ENCODE measurements at places on chromosomes 11 and 22.

DNA sequence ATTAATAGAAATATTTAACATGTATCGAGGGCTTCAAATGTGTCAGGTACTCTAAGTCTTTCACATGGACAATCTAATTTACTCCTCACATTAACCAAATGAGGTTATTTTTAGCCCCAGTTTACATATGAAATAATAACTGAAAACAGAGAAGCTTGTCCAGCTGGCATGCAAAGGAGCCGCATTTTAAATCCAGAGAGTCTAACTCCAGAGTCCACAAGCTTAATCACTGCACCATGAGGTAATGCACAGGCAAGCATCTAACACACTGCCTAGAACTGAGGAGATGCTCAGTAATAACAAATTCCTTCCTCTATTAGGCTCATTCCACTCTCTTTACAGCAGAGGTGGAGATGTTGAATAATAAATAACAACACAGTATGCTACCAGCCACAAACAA lies 165.7 kb upstream of the GUCY1A2 start:
- no peak for DNase-seq

GRCh38 chr11:44658506-44658850 lies 68.3 kb upstream of the TSPAN18 start:
- DNase-seq, result no peak

GRCh38 chr22:28344918-28345703 lies 334.5 kb downstream of the TTC28 start:
- no peak for DNase-seq

GRCh38 chr11:78535920-78536319 lies 38.7 kb downstream of the NARS2 start:
- DNase-seq, result no peak

- no peak for DNase-seq
Measured at GRCh38 chr11:133679896-133680295, 147.6 kb upstream of the OPCML start.

DNA sequence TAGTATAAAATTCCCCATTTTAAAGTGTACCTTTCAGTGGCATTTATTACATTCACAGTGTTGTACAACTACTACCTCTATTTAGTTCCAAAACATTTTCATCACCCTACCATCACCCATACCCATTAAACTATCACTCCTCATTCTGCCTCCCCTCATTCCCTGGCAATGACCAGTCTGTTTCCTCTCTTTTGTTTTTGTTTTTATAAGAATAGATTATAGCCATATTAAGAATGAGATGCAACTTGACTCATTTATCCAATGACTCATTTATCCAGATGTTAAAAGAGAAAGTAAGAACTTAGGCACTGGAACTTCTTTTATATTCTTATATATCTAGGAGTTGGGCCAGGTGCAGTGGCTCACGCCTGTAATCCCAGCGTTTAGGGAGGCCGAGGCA lies 156.3 kb downstream of the FAT3 start:
- DNase-seq, result no peak

DNA sequence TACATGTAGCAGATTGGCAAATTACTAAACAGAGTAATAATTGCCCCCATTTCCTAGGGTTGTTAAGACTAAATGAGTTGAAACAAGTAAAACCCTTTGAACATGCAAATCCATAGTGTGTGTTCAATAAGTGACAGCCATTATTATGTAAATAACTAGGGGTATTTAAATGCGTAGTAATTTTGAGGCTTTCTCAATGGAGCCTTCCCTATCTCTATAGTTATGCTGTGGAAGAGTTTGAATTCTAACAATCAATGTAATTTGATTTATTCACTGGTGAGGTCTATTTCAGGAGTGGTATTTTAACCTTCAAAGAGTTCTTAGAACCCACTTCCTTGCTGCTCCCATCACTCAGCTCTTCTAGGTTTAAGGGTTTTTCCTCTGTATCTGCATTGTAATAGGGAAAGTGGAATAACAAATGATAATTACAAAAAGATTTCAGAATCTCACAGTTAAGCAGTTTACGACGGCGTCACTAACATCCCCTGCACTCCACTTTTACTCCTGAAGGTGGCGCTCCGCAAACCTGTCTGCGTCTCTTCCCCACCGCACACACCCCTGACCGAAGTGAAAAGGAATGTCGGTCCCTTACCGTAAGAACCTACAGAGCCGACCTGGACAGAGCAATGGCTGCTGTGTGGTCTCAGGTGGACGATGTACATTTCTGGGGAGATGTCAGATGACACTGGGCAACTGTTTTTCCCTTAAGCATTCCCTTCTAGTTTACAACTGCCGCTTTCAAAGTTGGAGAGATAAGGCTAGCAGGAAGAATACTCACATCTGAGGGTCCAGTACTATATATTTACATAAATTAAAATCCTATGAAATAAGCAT lies 80.8 kb downstream of the ZC3H12C start:
- peak; percentile 42 for DNase-seq

GRCh38 chr11:115961159-115962003 lies 457.2 kb upstream of the CADM1 start:
- DNase-seq, result no peak

DNA sequence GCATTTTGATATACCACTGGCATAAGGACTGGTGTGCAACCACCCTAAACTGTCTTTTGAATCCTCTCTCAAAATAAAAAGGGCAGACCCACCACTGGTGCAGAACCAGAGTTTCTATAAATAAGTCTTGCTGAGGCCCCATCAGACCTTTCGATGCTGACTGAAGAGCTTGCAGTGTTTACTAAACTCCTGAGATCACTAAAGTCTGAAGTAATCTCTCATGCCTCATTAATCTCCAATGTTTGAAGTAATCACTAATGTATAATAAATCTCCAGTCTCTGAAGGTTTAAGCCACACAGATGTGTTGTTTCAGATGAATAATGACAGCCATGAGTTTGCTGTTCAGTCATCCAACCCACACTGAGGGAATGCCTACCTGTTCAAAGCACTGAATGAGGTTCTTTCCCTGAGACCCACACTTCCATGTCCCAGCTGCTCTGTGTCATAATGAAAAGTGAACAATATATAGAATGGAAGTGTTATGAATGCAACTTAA lies 50.6 kb upstream of the DEUP1 start:
- DNase-seq, result no peak

DNA sequence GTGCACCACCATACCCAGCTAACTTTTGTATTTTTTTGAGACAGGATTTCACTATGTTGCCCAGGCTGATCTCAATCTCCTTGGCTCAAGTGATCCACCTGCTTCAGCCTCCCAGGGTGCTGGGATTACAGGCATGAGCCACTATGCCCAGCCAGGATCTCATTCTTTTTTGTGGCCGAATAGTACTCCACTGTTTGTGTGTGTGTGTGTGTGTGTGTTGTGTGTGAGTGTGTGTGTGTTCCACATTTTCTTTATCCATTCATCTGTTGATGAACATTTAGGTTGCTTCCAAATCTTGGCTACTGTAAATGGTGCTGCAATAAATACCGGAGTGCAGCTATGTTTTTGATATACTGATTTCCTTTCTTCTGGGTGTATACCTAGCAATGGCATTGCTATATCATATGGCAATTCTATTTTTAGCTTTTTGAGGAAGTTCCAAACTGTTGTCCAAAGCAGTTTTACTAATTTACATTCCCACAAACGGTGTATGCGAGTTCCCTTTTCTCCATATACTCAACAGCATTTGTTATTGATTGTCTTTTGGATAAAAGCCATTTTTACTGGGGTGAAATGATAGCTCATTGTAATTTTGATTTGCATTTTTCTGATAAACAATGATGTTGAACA lies 105.4 kb downstream of the TTC28 start:
- no peak for DNase-seq

GRCh38 chr22:22450343-22450839 lies 58.2 kb downstream of the ZNF280B start:
- peak; percentile 33 for DNase-seq

DNA sequence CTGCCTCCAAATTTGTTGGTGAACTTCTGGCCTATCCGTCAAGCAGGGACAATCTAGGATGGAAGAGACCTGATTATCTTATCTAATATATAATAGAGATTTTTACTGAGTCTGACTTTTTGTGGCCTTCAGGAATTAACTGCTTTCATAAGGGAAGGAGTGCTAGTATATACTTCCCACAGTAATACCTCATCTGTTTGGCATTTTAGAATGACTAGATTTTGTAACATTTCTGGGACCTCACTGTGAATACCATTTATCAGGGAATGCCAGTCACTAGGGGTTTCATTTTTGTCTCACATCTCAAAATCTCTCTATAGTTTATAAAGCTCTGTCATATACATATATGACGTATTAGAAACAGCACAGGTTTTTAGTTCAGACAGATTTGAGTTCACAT lies 114.3 kb downstream of the INSC start:
- no peak for DNase-seq

DNA sequence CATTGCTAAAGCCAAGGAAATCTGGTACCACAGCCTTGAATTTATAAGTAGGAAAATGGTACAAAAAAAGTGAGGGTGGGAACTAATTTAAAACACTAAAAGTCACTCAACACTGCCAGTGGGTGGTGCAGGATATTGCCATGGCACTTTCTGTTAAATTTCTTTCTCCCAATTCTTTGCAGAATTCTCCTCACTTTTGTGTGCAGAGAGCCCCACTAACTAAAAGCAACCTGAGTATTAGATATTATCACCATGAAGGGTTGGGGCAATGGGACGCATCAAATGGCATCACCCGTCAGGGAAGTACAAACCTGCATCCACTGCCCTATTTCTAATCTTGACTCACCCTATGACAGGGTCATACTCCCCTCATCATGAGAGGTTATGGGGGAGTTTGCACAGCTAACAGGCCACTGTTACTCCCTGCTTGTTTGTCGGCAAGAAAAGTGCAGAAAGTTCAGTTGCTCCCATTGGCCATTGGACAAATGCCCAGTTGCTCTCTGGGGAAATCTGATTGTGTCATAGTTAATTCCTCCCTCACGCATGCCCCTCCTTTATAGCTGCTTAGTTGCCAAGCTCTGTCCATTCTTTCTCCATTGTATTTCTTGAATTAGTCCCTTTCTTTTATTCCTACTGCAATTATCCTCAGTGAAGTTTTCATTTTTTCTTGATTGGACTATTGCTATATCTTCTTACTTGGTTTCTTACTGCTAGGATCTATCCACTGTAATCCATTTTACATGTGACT lies 93.8 kb upstream of the BLID start:
- no peak for DNase-seq

- DNase-seq, result no peak
Measured at GRCh38 chr22:27769012-27769411, 32.5 kb downstream of the MN1 start.

- no peak for DNase-seq
Measured at GRCh38 chr22:32306561-32306960, 51.1 kb upstream of the RFPL3 start.

DNA sequence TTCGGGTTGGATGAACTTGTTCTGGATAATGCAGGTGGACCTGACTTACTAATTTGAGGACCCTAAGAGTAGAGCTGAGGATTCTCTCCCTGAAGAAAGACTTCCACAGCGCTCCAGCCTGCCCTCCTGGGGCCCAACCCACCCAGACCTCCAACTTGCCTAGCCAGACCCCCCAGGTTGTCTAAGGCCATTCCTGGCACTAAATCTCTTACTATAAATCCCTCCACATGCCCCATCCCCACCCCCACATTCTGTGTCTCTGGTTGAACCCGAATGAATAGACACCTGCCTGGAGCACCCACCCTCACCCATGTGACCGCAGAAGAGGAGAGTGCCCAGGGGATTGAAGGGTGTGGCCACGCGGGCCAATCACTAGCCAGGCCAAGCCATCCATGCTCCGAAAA lies 1480.0 kb downstream of the TBC1D22A start:
- no peak for DNase-seq

GRCh38 chr11:126515501-126515900 lies 160.0 kb downstream of the ST3GAL4 start:
- DNase-seq, result no peak

Measured in GM12892 (cell line).